ENCODE measurements at places on chromosomes 2 and 18.
A peak's percentile ranks its signal among the peaks of the same experiment; 100 is the strongest.

GRCh38 chr2:215754546-215754945 is 258.8 kb downstream of the MREG start:
- no peak for DNase-seq

- no peak for DNase-seq
Observed at GRCh38 chr18:55252901-55253300, 293.6 kb upstream of the CCDC68 start.

DNA sequence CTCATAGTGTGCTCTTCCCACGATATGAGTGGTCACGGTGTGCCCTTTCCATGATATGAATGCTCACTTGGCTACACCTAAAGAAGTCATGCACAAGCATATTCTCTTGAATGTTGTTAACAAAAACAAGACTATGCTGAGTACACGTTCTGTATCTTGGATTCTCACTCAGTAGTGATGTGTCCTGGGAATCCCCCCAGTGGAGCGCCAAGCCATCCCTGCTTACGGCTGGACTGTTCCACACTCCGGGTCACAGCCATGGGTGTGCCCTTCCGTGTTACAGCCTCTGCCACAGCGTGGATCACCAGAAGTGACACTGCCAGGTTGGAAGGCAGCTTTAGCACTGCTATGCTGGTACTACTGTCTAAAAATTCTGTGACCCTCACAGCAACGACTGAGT is 59.1 kb downstream of the TPO start:
- DNase-seq: no peak

DNA sequence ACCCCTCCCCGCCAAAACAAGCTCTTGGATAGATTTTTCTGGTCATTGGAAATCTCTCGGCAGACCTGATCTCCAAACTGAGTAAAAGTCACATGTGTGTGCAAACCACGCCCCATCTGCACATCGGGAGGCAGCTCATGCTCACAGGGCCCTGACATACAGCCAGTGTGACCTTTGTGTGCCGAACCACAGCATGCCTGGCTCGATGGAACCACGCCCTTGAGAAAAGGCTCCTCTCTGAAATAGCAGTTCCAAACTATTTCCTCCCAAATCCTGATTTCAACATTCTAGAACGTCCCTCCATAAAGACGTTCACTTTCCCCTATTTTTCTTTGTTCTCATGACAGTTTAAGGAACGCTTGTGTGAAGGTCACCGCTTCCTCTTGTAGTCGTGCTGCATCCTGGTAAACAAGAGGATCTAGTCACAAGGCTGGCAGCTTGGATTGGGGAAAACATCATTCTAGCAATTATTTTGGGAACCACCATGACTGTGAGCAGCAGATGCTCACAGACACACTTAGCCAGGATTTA is 59.3 kb upstream of the MAP4K4 start:
- no peak for DNase-seq

GRCh38 chr2:239724851-239725550 is 300.1 kb downstream of the NDUFA10 start:
- DNase-seq: no peak

GRCh38 chr2:237533668-237534161 is 32.7 kb upstream of the PRLH start:
- DNase-seq: no peak

DNA sequence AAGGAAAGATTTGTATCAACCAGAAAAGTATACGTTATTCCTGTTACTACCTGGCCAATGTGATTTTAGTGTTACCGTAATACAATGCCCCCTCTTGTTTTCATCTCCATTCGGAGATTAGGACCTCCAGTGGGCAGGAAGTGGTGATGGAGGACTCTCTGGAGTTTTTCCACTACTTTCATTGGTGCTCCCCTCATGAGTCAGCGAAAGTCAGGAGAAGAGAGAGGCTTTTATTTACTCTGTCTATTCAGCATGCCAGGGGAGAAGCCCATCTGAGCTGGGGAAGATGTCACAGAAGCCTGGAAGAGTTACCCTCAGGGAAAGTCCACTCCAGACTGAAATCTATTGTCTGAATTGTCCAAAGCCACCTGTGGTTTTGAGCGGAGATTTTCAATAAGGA is 88.2 kb upstream of the THUMPD2 start:
- no peak for DNase-seq

DNA sequence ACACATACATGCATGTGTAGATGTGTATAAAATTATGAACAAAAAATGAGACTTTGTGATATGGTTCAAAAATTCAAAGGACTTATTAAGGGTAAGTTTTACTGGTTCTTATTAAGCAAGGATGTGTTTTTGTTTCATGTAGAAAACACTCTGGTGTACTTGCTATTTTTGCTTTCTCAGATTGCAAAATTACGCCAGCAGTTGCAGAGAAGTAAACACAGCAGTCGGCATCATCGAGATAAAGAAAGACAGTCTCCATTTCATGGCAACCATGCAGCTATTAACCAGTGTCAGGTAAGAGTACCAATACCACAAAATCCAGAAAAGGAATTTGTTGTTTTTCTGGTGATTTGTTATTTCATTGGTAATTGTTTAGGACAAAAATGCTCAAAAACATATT is 91.3 kb downstream of the FAM117B start:
- no peak for DNase-seq

GRCh38 chr18:74951165-74951760 is 257.7 kb downstream of the PTGR3 start:
- DNase-seq: peak; percentile 32

DNA sequence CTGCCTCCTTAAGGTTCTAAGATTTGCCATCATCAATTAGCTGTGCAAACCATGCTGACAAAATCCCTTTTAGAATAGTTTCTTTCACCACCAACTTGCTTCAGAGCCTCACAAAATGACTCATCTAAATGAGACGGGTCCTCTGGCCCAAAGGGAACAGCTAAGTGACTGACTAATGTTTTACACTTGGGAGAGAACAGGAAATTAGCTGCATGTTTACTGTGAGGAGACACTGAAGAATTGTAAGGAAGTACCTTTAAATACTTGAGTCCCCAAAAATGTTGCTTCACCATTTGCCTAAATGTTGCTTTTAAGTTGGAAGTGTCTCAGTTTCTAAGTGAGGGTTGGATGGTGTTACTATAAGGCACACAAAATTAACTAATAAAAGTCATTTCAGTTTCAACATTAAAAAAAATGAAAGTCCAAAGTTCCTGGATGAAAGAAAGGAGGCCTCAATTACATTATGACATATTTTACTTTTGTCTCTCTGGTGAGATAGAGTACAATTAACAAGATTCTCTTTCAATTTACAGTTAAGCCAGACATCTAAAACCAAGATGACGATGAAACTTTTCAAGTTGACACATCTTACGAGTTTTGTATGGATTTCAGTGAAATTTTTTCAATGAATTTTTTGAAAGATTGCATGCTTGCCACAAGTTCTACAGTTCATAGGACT is 229.1 kb upstream of the FN1 start:
- DNase-seq: no peak

DNA sequence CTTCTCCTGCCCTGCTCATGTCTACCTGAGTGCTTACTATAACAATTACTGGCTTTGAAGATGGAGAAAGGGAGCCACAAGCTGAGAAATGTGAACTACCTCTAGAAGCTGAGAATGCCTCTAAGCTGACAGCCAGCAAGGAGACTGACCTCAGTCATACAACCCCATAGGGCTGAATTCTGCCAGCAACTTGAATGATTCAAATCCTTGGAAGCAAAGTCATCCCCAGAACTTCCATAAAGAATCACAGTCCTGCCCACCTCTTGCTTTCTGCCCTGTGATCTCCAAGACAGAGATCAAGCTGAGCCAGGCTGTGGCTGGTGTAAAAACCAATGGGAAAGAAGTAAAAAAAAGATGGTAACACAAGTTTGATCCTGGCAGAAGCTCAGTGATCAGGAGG is 288.2 kb upstream of the SPHKAP start:
- DNase-seq: no peak

GRCh38 chr2:174877301-174877700 is 113.0 kb upstream of the CHRNA1 start:
- no peak for DNase-seq

GRCh38 chr2:22855081-22855480 is 529.9 kb upstream of the KLHL29 start:
- no peak for DNase-seq

- peak; percentile 83 for DNase-seq
Observed at GRCh38 chr2:9703085-9703678, 72.4 kb upstream of the YWHAQ start.

GRCh38 chr2:196205881-196206435 is 34.6 kb upstream of the STK17B start:
- DNase-seq: no peak

DNA sequence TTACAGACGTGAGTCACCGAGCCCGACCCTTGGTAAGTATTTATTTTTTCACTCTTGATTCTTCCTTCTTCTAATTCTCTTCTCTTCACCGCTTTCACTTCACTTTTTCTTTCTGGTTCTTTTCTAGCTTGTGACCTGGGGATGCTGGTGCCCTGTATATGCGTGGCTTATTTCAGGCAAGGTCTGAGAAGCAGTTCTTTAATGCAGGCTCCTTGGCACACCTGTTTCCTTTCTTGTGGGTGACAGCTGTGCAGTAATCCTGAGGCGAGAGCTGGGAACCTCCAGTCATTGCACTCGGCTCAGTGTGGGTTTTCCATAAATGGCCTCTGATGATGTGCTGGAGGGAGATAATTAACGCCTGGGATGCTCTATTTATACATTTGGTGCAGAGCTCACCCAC is 193.8 kb downstream of the TSN start:
- no peak for DNase-seq

DNA sequence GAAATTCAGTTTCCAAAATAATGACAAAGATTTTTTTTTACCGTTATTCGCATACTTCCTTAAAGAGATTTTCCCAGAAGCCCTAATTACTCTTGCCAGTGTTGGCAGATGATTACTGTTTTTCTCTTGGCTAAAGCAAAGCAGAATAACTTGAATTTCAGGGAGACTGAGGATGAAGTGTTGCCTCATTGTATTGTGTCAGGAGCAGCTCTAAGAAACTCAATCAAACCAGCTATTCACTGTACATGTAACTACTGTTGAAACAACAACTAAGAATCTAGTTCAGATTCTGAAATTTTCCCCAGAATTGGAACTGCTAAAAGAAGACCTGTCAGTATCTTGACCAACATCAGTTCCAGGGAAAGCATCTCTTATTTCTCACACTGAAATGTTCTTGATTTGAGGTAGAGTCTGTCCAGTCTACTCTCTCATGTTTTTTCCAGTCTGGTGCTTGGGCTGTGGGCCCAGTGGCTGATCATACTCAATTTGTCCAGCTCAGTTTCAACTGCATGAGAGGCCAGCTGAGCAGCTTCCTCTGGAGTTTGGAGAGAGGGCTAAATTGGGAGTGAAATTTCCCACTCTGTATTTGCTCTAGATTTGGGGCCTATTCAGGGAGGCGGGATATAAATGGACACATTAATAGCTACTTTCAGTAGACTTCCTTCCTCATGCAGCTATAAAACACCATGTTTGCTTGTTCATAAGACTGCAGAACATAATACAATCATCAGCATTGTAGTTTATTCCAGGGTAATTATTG is 78.5 kb downstream of the PPP1R1C start:
- DNase-seq: no peak

DNA sequence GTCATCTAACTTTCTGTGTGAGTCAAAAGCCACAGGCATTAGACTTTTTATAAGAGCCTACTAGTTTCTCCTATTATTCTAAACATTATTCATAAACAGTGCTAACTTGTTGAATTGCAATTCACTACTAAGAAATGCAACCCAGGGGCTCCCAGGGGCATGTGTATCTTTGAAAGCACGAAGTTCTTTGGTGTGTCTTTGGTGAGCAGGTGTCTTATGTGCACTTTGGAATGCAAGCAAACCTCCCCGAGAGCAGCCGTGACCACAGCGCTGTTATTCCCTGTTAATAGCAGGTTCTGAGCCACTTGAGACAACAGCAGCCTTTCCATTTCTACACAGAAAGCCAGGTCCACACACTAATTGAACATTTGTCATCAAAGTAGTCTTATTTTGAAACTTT is 123.5 kb downstream of the PRKRA start:
- DNase-seq: no peak

GRCh38 chr2:152477347-152478092 is 142.5 kb downstream of the FMNL2 start:
- DNase-seq: no peak

DNA sequence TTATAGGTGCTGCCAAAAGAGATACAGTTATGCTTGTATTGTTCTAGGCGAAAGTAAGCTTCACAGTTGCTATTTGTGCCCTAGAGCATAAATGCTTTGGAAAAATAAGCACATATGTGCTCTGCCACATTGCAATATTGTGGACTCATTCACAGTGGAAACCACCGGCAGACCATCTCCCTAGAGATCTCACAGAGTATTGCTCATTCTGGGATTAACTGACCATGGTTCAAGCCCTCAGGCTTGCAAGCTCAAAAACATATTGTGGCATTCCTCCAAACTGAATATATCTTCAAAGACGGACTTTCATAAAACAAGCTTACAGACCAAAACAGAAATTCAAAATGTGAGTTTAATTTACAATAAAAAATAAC is 158.2 kb upstream of the CCDC150 start:
- DNase-seq: peak; percentile 53

- DNase-seq: no peak
Observed at GRCh38 chr2:107062599-107063220, 176.7 kb upstream of the ST6GAL2 start.

DNA sequence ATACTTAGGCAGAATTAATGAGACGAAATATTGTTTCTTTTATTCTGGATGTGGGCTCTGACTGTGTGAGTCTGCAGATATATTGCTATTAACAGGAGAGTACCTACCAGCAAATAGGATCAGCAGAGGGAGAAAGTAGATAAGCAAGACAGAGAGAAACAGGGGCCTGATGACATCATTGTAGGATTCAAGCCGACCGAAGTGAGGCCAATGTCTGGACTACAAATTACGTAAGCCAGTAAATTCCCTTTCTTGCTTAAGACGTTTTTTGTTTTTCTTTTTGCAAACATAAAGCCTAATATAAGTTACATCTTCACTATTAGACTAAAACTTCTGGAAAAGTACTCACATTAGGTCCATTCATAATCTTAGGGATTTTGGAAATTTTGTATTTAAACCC is 21.4 kb upstream of the PTPRM start:
- no peak for DNase-seq

DNA sequence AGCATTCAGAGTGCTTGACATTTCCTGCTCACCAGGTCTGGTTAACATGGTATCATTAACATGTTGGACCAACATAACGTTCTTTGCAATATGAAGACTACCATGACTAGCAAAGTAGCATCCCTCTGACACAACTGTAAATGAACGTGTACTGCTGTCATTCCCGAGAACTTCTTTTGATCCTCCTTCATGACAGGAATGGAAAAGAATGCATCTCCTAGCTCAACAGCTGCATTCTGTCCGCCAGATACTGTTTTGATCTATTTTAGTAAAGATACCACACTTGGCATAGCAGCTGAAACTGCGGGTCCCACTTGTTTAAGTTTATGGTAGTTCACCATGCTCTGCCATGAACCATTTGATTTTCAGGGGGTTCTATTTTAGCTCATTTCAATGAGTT is 144.2 kb upstream of the PARD3B start:
- no peak for DNase-seq

Measured in NCI-H446 (cell line).